M059J (cell line): ENCODE measurements at places on chromosomes 1 and 21.
A peak's percentile ranks its signal among the peaks of the same experiment; 100 is the strongest.

DNA sequence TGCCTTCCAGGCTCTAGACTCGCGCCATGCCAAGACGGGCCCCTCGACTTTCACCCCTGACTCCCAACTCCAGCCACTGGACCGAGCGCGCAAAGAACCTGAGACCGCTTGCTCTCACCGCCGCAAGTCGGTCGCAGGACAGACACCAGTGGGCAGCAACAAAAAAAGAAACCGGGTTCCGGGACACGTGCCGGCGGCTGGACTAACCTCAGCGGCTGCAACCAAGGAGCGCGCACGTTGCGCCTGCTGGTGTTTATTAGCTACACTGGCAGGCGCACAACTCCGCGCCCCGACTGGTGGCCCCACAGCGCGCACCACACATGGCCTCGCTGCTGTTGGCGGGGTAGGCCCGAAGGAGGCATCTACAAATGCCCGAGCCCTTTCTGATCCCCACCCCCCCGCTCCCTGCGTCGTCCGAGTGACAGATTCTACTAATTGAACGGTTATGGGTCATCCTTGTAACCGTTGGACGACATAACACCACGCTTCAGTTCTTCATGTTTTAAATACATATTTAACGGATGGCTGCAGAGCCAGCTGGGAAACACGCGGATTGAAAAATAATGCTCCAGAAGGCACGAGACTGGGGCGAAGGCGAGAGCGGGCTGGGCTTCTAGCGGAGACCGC lies 2.0 kb upstream of the OLIG2 start:
- DNase-seq, result peak; percentile 26

GRCh38 chr1:246860401-246860800 lies 71.3 kb downstream of the AHCTF1 start:
- DNase-seq, result no peak

DNA sequence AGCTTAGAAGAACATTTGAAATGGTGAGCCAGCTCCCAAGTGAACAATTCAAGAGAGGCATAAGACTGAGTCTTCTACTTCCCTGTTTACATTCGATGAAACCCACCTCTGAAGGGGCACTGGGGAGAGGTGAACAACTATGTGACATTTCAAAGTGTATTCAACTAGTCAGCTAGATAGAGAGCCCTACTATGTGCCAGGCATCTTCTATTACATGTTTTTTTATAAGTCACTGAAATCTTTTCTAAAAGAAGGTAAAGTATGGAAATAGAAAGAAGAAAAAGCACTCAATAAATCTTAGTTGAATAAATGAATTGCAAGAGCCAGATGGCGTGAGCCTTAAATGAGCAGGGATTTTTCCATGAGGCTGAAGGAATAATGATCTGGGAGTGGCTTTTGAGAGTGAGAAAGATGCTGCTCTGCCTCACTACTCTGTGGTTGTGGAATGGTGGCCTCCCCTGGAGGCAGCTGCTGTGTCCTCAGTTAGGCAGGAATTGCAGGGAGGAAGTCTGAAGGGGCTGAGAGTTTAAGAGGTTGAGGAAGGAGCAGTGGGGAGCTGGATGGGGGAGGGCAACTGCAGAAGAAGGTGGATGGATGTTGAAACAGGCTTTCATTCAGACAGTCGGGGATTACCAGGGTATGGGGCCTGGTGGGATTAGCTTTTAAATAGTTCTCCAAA lies 10.4 kb upstream of the PTPRF start:
- DNase-seq, result no peak

DNA sequence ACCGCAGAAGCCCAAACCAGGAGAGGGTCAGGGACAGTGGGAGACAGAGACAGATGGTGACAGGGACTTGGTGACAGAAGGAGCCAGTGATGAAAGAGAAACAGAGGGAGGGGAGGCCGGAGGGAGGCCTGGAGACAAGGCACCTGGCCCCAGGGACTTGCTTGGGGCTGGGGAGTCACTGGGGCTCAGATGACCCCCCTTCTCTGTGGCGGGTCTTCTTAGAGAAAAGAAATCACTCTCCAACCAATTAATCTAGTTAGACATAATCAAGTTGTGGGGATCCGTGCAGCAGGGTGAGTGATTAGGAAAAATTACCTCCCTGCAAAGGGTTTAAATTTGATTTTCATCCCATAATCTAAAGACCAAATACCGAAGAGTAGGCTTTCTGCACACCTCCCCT lies 519.8 kb downstream of the PTPRU start:
- DNase-seq, result no peak

- DNase-seq, result peak; percentile 74
These were observed 5.3 kb downstream of the ADIPOR1 start for GRCh38 chr1:202952818-202953217.

DNA sequence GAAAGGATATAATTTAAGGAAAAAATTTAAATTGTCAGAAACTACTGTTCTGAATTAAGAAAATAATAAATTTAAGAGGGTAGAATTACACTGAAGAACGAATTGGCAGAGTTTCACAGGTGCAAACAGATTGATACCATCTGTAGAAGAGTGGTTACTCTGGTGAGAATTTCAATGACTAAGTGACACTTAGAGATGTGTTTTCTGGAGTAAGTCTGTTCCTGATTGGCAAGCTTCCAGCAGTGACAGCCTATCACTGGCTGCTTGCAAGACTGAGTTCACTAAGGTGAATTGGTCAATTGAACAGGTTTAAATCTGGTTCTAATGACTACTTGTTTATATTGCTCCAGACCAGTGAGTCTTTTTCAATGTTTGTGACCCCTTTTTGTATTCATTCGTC lies 838.2 kb upstream of the RGS18 start:
- no peak for DNase-seq

- no peak for DNase-seq
These were observed 134.1 kb upstream of the ETV3 start for GRCh38 chr1:157272264-157272663.

- DNase-seq, result peak; percentile 36
These were observed 935 bp downstream of the KCNK2 start for GRCh38 chr1:215083383-215083961.

DNA sequence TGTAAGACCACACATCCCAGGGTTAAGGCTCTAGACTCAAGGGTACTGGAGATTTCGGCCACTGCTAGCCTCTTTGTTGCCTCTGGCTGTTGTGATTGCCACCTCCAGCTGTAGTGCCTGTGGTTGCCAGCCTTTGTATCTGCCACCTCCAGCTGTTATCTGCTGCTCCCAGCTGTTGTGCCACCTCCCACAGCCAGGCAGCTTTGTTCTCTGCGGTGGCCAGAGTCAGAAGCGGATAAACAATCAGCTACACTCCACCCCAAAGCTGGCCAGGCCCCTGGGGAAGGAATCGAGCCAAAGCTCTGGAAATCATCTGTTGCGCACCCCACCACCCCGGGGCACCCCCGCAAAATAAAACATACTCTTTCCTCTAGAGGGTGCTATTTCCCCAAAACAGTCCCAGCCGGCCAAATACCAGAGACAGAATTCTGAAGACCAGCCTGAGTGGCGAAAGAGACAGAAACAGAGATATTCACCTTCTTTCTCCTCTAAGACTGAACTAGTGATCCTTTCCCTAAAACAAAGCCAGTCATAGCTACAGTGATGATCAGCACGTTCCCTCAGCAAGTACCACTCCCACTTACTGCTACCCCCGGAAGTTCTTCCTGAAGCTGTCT lies 14.8 kb upstream of the PIGM start:
- DNase-seq, result peak; percentile 34

DNA sequence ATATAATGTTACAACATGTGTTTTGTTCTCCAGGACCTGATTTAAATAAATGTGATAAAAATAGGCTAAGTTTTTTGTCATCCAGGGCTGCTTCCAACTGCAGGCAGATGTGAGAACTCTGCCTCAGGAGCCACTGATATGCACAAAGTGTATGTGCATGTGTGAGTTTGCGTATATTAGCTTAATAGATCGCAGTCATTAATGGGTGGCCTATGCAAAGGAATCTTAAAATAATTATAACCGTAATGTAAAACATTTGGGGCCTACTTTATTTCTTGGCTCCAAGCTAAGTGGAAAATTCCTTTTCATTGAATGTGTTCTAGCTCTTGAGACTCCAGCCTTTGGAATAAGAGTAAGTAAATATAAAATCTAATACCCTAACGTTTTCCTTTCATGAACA lies 16.8 kb downstream of the DHX9 start:
- DNase-seq, result no peak

DNA sequence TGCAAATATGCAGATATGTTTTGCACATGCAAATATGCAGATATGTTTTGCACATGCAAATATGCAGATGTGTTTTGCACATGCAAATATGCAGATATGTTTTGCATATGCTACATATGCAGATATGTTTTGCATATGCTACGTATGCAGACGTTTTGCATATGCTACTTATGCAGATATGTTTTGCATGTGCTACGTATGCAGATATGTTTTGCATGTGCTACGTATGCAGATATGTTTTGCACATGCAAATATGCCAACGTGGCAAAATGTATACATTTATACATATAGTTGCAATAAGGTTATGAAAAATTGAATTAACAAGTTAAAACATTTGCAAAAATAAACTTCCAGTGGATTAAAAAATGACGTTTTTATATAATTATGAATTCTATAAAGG lies 30.8 kb upstream of the TP53BP2 start:
- no peak for DNase-seq

DNA sequence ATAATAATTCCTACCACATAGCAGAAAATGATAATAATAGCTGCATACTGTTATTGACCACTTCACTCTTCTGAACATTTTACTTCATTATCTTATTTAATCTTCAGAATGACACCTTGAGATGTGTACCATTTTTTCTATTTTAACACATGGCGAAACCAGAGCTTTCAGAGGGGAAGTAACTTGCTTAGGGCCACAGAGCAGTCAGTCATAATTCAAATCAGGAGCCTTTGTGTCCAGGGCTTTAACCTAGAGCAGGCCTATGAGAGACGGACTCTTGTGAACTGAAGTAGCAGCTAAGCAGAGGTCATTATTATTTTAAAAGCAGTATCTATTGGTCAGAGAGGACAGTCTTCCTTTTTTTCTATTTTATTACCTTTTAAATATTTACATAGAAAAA lies 114.0 kb downstream of the ROR1 start:
- no peak for DNase-seq

GRCh38 chr1:243638186-243638585 lies 211.9 kb downstream of the AKT3 start:
- no peak for DNase-seq
